D341Med (cell line): ENCODE measurements at places on chromosomes 4 and X.

GRCh38 chr4:115334736-115335411, 221.5 kb upstream of the NDST4 start:
- DNase-seq: no peak

DNA sequence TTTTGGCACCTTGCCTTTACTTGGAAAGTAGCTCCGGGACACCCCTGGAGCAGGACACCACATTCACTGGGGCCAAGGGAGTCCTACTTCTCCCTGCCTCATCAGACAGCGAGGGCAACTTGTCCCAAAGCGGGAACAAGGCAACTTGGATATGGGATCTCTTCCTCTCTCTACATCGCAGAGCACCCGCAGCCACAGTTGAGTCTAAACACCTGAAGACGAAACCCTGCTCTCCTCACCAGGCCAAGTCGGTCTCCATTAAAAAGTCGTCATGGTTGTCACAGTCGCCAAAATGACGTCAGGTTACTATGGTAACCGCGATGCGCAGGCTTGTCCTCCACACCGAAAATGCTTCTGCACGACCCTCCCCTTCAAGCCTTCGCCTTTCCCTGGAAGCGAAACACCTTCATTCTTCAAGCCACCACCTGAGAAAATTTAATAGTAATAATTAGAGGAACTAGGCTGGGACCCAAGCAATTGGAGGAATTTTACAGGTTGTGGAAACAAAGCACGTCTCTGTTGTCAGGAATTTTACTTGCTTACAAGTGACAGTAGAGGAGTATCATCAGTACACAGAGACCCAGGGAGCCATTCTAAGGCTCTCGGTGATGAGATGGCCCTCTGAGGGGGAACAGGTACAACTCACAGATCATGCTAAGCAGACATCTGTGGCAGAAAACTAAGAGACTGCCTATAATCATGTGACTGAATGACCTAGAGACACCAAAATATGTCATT, 30.5 kb upstream of the TCEAL4 start:
- DNase-seq: no peak

DNA sequence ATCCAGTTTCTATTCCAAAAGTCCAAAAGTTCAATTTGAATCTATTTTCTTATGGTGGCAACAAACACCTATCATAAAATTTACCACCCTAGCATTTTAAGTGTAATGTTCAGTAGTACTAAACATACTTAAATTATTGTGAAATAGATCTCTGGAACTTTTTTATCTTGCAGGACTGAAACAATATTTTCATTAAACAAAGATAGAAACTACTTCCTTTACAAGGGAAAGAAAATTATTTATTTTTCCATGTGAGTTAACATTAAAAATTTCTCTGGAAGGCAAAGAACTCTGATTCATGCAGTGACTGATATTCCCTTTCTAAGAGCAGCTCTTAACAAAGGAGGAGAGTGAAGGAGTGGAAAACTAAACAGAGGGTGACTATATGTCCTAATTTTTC, 40.2 kb downstream of the ADH7 start:
- no peak for DNase-seq

DNA sequence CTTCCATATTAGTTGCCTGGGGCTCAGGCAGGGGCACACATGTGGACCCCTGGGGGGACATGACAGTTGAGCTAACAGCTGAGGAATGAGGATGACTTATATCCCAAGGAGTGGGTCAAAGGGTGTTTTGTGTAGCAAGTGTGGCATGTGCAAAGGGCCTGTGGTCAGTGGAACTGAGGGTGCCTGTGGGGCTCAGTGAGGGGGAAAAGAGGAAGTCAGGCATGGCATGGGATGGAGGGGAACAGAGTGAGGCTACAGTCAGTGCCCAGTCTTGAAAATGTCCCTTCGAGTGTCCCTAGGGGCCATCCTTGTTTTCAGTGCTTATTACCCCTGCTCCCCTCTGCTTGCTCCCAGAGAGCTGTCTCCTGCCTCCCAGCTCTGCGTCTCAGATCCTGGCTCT, 64.3 kb upstream of the CD99 start:
- no peak for DNase-seq

GRCh38 chrX:11611965-11612364, 53.8 kb downstream of the ARHGAP6 start:
- DNase-seq: no peak

- DNase-seq: no peak
Observed at GRCh38 chrX:47864300-47864699, 27.6 kb downstream of the ZNF81 start.
